ENCODE measurements at places on chromosomes 1 and 21.

DNA sequence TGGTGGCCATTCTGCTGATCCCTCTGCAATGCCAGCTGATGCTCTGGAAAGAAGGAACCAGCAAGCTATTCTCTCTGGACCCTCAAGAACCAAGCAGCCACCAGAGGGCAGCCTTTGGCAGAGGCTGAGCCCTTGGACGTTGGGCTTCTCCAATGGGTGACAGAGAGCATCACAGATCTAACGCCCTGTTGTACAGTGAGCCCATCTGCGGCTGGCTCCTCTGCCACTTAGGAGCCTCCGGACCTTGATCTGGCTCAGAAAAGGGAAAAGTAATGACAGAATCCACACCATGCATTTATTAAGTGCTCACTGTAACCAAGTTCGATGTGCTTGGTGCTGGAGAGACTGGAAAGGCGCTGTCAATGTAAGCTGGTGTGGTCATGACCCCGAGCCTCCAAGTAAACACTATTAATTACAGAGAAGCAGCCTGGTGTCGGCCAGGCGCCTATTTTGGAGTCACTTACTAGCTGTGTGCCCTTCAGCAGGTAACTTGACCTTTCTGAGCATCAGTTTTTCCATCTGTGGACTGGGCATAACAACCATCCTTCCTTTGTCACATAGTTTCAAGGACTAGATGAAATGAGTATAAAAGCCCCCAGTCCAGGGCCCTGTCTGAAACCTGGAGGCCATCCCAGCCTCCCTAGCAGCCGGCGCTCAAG is 34.9 kb downstream of the ECE1 start:
- DNase-seq, result peak; percentile 88

DNA sequence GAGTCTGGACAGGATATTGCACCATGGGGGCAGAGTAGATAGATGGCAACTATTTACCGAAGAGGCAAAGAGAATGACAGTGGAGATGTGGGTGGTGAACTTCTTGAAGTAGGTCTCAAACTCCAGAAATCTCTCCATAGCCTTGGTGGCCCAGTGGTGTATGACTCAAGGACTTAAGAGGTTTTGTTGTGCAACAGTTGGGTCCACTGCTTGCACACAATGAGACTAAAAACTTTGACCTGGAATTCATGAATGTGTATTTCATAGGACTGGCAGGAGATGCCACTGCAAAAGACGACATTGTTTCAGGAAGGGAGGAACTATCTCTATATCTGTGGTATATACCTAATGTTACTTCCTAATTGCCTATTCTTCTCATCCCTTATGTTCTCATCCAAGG is 75.9 kb downstream of the ZSCAN20 start:
- DNase-seq, result no peak

DNA sequence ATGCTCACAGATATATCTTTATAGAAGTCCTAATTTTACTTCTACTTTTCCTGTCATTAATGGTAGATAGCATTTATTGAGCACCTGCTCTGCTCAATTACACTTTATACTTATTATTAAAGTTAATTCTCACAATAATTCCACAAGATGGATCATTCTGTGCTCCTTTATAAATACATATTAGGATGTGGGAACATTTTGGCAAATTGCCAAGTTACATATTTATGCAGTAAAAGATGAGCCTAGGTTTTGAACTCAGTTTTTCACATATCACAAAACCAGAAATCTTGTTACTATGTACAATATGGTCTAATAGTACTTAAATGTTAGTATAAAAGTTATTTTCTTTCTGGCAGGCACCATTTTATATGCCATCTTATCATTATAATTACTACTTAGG is 895.0 kb upstream of the B3GALT2 start:
- DNase-seq, result no peak

- no peak for DNase-seq
Observed at GRCh38 chr21:36504067-36505058, 24.4 kb upstream of the CLDN14 start.

DNA sequence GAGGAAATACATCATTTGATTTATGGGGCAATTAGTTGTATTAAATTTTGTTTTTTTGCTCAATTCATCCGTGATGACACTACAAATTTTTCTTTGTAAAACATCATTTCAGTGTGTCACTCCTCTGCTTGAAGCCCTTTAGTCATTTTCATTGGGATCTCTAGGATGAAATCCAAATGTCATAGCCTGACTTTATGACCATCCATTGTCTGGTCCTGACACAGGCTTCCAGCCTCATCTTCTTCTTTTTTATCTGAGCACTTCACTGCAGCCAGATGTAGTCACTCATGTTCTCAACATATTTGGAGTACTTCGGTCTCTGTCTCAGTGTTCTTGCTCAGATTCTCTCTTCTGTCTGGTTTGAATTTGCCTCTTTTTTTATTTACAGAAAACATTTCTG is 173.1 kb downstream of the HMCN1 start:
- DNase-seq, result no peak

- DNase-seq, result peak; percentile 90
Observed at GRCh38 chr1:25232866-25233784, 823 bp upstream of the SYF2 start.

- DNase-seq, result no peak
Observed at GRCh38 chr1:2130871-2131289, 63.7 kb downstream of the FAAP20 start.

GRCh38 chr1:107879927-107880326 is 85.1 kb downstream of the VAV3 start:
- DNase-seq, result no peak

DNA sequence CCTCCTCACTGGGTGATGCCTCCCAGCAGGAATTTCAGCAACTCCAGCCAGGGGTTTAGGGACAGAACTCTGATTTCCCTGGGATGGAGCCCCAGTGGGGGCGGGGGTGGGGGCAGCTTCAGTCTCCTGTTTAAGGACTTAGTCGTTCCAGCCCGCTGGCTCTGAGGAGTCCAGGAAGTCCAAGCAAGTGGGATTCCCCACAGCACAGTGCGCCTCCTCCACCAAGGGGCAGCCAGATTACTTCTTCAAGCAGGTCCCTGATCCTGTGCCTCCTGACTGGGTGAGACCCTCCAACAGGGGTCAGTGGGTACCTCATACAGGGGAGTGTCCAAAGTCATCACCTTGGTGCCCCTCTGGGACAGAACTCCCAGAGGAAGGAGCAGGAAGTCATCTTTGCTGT is 1438.4 kb upstream of the B3GALT2 start:
- no peak for DNase-seq

GRCh38 chr1:102851616-102852015 is 256.7 kb downstream of the COL11A1 start:
- DNase-seq, result no peak
